Suppressor macrophage (primary cell): ENCODE measurements at places on chromosomes 16 and 17.

- no peak for DNase-seq
Observed at GRCh38 chr16:77970371-77970770, 52.0 kb upstream of the CLEC3A start.

DNA sequence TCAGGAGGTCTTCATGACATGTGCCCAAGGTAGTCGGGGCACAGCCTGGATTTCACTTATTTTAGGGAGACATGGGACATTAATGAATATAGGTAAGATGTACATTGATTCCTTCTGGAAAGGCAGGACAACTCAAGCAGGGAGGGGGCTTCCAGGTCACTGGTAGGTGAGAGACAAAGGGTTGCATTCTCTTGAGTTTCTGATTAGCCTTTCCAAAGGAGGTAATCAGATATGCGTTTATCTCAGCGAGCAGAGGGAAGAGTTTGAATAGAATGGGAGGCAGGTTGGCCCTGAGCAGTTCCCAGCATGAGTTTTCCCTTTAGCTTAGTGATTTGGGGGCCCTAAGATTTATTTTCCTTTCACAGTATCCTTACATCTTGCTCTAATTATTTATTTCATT, 443.8 kb upstream of the EEF2KMT start:
- no peak for DNase-seq

- DNase-seq = peak; percentile 84
Observed at GRCh38 chr17:66494023-66494803, 191.8 kb downstream of the PRKCA start.

DNA sequence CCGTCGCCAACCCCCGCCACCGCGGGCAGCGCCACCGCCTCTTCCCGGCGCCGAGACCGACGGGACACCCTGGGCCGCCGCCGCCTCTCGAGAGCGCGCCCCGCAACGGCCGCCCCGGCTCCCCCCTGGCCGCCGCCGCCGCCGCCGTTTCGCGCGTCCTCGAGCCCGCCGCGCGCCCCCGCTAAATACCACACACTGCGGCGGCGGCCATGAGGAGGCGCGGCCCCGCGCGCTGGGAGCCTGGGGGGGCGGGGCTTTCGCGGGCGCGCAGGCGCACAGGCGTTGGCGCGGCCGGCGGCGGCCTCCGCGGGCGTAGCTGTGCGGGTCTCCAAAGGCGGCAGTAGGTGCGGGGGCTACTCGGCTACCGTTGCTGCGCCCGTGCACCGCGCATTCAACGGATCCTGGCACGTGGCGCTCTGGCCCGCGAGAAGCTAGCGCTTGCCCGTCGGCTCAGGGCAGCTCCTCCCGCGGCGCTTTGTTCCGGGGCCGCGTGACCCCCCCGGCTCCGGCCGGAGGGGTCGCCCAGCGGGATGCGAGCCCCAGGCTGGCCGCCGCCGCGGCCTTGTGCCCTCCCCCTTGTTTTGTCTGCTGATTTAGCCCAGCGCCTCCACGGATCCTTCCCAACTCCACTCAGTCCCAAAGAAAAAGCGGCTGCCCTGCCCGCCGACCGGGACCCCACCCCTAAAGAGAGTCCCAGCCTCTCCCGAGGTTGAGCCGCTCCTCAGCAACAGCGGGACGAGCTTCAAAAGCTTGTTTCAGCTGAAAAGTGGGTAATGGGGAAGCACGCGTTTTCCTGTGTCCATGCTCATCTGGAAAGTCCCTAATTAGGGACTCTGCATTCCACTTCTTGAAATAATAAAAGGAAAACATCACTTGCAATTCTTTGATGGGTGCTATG, at the start of gene SIAH1:
Gene SIAH1 (minus strand): TSS at position 161 of the 898 bp plus-strand sequence. CDS start 22,985 bp downstream, outside the sequence.
- DNase-seq = peak; percentile 97

DNA sequence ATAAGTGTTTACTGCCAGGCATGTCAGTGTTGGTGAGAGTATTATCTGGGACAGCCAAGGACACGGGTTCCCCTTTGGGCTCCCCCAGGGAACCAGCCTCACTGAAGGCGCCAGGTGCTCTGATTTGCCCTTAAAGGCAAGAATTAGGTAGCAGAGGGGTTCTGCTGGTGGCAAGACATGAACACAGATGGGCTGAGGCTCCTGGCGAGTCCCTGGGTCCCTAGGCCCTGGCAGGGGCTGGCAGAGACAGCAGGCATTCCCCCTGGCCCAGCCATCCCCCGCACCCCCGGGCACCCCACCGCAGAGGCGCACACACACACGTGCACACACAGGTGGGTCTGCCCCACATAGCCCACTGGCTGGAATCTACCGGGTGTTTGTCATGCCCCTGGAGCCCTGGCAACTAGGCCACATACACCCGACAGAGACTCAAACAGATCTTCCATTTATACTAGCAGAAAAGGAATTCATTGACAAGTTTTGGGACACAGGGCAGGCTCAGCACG, 153.3 kb downstream of the C16orf78 start:
- no peak for DNase-seq

GRCh38 chr17:30567231-30568116, 90.3 kb downstream of the GOSR1 start:
- no peak for DNase-seq

- peak; percentile 61 for DNase-seq
Observed at GRCh38 chr16:66924527-66925321, 611 bp downstream of the RRAD start.

GRCh38 chr17:68019336-68019674, 16.2 kb upstream of the KPNA2 start:
- DNase-seq = no peak

DNA sequence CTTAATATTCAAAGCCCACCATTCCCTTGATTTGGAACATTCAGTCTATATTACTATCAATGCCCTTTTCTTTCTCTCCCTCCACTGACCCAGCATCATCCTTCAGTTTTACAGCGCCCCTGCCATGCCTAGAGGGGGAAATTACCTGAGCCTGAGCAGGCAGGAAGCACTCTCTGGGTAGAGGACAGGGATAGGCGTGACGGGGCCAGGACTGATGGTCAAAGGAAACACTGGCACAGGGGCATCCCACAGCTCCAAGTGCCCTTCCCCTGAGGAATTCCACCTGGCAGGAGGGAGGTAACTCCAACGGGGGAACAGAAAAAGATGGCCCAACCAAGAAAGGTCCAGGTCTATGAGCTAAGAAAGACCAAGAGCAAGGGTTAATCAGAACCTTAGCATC, 10.0 kb downstream of the CTC1 start:
- no peak for DNase-seq

DNA sequence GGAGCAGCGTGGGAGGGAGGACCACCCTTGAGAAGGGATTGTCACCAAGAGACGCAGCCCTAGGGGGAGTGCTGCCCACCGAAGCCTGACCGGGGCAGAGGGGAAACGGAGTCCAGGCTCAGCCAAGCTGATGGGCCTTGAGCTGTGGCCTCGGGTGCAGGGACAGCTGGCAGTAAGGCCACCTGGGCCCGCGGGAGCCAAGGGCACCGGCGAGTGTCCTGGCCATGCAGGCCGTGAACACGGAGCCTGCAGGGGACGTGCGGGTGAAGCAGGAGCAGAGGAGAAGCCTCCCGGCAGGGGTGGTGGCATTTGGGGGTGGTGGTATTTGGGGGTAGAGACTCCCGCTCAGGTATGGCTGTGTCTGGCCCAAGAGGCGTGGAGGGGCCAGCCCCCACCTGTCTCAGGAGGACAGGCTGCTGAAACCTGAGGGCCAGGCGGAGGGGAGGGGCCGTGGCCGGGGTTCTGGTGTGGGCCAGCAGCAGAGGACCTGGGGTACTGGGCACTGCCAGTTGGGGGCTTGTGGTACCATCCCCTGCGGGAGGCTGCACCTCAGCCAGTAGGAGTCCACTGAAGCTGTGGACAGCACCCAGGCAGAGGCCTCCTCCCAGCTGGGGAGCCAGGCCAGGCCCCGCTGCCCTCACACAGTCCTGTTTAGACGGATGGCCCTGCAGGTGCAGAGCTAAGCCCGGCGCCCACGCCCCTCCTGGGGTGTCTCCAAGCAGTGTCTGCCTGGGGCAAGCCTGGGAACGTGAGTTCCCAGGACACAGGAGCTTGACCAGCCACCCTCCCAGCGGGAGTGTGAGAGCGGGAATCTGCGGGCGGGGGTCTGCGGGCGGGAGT, 4.5 kb downstream of the GNPTG start:
- DNase-seq = no peak

DNA sequence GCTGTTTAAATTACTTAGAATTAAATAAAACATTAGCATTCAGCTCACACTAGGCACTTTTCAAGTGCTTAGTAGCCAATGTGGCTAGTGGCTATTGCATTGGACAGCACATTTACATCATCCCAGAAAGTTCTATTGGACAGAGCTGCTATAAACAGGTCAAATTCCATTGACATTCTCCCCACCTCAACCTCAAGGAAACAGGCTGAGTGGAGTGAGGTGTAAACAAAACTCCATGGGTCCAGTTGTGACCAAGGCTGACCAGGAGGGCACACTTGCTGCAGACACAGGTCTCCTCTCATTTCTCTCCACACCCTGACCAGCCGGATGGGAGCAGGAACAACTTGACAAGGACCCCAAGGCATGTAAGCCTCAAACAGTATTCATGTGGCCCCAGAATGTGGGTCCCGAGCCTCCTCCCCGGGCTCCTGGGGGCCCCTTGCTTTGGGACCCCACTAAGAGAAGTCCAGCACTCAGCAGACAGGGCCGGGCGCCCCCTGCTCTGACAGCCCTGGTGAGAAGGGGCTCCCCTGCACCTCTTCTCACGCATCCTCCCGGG, 488 bp downstream of the C17orf113 start:
- DNase-seq = no peak

- DNase-seq = no peak
Observed at GRCh38 chr17:681738-682529, 32.7 kb downstream of the VPS53 start.

- no peak for DNase-seq
Observed at GRCh38 chr16:23145186-23145585, 4.1 kb downstream of the USP31 start.

GRCh38 chr16:48524348-48525200, 85.4 kb downstream of the N4BP1 start:
- DNase-seq = peak; percentile 56

GRCh38 chr17:47959825-47960655, 2.4 kb upstream of the PRR15L start:
- DNase-seq = no peak

DNA sequence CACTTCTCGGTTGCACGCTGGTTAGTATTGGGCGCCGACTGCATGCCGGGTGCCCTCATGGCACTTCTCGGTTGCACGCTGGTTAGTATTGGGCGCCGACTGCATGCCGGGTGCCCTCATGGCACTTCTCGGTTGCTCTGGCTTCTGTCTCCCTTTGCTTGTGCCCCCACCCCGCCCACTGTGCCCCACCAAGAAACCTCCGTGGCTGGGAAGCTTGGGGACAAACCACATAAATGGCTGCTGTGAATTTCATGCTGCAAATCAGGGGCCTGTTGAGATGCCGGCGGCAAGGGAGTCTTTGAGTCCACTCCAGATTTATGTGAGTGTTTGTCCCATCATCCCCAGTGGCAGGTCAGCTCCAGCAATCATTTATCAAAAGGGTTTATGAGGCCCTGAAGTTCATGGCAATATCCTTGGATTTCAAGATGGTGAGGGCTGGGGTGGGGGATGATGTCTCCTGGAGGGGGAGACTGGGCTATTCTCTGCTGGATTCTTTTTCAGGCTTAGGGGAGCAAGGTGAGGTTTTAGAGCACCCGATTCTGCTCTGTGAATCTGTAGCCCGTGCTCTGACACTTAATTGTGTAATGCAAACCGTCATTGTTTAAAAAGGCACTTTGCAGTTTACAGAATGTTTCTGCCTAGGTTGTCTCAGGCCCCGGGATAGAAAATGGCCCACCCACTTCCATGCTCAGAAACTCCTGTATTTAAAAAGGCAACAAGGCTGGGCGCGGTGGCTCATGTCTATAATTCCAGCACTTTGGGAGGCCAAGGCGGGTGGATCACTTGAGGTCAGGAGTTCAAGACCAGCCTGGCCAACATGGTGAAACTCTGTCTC, 51.2 kb upstream of the CIBAR2 start:
- no peak for DNase-seq

DNA sequence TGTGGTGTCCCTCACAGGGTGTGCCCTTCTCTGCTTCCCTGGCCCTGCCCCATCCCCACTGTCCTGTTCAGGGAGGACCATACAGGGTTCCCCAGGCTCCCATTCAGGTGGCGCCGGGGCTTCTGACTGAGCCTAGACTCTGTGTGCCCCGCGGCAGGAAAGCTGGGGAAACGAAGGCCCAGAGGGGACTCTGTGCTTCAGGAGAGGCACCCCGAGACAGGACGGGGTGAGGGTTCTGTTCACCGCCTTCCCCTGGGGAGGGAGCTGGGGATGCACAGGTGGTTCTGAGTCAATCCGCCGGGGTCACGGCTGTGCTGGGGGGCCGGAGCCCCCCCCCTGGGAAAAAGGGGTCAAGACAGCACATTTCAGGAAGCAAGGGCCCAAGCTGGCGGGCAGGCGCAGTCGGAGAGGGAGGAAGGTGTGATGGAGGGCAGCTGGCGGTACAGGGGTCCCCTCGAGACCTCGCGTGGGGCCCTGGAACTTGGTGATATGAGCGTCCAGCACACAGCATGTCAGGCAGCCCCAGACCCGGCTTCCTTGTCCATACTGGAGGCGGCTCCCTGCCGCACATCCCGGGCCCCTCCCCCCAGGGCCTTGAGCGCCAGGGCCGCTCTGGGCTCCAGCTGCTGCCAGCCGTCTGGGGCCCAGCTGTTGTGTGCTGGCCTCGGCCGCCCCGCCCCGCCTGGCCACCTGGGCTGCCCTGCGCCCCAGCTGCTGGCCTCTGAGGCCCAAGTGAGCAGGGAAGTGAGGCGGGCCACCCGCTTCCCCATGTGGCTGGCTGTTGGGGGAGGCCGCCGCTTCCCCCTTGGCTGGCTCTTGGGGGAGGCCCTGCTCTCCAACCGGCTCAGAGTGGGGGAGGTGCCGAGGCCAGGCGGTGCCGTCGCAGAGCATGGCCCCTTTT, 5.6 kb upstream of the NOTUM start:
- peak; percentile 50 for DNase-seq

DNA sequence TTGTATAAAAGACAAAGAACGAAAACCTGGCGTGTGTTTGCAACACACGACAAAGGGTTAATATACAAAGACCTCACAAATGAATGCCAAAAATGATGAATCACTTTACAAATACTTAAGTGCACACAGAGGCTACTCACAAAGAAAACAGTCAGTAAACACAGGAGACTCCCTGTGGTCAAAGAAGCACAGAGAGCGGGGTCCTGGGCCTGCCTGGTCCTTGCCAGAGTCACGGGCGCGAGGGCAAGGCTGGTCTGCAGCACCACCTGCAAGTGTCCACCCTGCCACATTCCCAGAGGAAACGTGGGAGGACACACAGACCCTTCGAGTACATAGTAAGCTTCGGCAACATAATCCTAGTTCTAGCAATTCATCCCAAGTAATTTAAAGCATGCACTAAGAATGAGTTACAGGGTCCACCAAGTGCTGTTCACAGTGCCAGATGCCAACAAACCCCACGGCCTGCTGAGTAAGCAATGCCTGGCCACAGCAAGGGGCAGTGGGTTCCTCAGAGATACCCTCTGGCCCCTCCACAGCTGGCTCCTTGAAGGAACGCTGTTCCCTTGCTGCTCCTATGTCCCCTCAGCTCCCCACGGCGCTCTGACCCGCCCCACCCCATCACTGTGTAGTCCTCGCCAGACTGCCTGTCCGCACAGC, 24.6 kb upstream of the FAAP100 start:
- no peak for DNase-seq

GRCh38 chr17:66850692-66851091, 15.8 kb downstream of the CACNG5 start:
- peak; percentile 33 for DNase-seq
